Stimulated activated CD4-positive, alpha-beta T cell treated with anti-CD3 and anti-CD28 coated beads, TNF-alpha, amount 100 ng/mL, for 1 hour (primary cell): ENCODE measurements at places on chromosomes 12 and 14.

DNA sequence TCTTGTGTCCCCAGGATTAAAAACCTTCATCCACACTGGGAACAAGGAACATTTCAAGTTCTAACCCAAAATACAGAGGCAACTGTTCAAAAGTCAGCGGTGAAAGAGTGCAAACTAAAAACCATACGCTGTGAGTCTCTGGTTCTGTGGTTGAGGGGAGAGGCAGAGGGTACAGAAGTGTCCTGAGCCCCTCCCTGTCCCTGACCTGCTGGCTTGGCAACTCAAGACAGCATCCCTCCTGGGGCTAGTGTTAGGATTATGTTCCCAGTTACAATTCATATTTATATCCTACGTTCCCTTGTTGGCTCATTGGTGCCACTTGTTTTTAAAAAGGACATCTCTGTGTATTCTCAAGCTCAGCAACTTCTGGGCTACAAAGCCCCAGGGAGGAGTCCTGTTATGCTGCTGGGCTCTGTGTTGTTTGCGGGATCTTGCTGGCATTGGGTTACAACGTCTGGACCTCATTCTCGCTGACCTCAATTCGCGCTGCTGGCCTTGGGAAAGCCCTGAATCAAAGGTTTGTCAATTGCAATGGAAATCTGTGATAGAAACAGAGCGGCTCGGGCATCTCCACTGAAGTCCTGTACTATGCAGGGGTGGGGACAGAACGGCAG is 420.8 kb downstream of the FUT8 start:
- no peak for DNase-seq

- no peak for DNase-seq
Measured at GRCh38 chr12:115870510-115870909, 407.0 kb downstream of the MED13L start.

- DNase-seq: no peak
Measured at GRCh38 chr14:94890785-94891184, 120.9 kb upstream of the GSC start.

DNA sequence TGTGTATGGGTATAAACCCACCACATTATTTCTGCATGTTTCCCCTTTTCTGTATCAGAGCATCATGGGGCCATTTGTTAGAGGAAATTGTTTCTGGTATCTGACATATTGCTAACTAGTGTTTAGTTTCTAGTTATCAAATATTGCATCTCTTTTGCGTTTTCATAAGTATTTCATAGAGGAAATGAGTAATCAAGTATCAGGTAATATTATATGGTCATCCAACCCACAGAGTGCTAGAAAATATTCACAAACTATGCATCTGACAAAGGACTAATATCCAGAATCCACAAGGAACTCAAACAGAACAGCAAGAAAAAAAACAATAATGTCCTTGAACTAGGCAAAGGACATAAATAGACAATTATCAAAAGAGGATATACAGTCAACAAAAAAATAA is 258.9 kb upstream of the LRIG3 start:
- no peak for DNase-seq

DNA sequence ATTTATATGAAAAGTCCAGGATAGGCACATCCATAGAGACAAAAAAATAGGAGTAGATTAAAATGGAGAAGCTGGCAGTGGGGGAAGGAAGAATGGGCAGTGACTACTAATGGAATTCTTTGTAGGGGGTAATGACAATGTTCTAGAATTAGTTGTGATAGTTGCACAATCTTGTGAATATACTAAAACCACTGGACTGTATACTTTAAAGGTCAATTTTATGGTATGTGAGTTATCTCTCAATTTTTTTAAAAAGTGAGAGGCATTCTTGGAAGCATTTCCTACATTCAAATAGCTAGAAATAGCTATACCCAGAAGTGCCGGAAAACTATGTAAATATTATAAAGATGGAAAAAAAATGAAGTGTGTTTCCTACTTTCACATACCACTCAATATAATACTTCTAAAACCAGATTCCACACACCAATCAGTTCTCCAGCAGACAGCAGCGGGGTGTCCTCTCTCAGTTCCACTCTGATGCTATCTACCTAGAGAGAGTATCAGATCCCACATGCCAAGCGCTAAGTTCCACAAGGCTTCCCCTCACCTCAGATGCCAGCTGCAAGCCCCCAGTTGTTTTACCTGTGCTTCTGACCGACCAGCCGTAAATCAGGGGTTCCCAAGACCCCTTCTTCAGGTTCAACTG is 41.7 kb upstream of the NID2 start:
- DNase-seq: no peak

- no peak for DNase-seq
Measured at GRCh38 chr14:102540315-102541028, 30.9 kb upstream of the ANKRD9 start.

DNA sequence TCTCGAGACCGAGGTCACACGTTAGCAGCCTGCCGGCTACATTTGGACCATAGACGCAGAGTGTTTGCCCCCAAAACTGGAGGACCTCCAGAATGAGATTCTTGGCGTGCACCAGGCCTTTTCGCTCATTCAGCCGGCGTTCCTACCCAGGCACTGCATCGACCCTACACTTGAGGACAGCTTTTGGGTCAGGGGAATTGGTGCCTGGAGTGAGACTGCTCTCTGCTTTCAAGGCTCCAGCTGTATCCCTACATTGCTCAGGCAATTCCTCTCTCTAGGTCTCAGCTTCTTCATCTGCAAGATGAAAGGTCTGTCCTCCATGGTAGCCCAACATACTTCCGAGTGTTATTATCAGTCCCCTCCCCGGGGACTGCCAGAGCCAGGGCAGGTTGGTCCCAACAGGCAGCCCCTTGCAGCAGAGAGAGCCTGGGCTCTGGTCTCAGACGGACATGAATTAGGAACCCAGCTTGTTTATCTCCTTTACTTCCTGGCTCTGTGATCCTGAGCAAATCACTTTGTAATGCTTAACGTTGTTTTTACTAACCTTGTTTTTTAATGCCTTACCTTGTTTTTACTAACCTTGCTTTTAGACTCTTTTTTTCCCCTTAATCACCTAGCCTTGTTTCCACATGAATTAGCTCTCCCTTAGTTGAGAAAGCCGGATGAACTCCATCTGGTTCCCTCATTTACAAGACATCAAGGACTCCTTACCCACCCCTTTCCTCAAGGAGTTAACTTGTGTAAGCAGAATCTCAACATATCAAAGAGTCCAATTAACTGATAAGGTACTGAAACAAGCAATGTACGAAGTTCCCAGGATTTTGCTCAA is 892 bp downstream of the TCHP start:
- no peak for DNase-seq
